ENCODE measurements at places on chromosomes 4 and X. TPM values are rescaled to one million over a fixed set of nuclear protein-coding genes. Genes with fewer than 3 reads are reported as not detected.

GRCh38 chr4:8275548-8275910 is 6.0 kb downstream of the HTRA3 start:
- DNase-seq = no peak

DNA sequence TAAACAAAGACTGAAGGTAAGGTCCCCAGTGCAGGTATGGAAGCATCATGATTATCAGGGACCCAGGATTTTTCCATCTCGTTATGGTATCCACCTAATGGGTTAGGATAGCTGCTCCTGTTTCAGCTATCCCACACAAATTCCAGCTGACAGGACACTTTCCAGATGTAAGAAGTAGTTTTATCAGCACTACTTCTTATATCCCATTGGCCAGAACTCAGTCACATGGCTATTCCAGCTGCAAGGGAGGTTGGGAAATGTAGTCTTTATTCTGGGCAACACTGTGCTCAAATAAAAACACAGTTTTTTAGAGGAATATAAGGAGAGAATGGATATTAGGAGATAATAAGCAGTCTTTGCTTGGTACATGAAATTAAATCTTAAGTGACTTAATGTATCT is 96.7 kb downstream of the SRPX start:
- no peak for DNase-seq

DNA sequence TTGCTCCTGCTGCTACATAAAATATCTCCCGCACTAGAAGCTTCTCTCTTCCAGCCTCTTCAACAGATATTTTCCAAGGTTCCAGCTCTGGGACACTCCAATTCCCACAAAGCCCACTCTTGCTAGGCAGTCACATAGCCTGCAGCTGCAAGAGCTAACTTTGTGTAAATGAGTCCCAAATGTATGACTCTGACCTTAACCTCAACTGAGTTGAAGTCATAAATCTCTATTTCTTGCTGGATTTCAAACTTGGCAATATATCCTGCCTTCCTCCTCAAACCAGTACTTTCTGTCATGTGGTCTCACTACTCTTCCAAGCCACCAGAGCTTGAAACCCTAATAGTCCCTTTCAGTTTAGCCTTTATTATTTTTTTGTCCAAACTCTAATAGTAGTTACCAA is 315.4 kb upstream of the GRIA3 start:
- DNase-seq = no peak

DNA sequence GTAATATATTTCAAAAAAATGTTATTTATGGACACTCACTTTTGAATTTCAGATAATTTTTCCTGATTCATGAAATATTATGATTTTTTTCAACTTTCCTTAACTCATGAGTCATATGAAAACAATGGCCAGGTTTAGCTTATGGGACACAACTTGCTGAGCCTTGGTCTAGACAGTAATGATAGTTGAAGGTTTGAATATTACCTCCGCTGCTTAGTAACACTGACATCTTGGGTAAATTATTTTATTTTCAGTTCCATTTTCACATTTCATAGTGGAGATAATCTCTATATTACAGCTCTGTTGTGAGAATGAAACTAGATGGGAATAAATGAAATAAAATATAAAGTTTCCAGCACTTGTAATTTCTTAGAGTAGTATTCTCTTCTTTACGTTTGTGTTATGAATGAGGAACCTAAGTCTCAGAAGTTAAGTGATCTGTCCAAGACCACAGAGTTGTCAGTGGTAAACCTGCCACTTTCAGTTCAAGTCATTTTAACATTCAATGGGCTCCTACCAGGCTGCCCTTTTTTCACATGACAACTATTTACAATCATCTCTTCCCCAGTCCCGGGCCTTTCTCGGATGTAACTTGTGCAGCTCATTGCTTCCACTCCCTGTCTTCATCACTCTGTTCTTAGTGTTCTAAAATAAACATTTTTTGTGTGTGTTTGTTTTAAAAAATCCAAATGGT is 46.8 kb upstream of the GC start:
- no peak for DNase-seq

DNA sequence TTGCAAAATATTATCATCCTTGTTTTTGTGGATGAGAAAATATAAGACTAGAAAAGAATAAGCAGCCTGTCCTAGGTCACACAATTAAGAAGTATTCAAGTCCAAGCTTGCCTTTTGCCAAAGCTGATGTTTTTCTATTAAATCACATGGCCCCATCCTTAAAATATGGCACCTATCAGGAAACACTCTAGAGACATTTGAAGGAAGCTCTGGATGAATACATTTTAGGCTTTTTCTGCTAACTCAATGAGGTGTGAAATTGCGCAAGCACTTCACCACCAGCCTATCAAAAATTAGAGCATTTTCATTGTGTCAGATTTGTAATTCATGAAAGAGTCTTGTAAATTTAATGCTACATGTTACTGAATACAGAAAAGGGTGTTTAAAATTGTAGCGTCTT is 251.1 kb upstream of the MAD2L1 start:
- peak; percentile 11 for DNase-seq

GRCh38 chr4:62135565-62136156 is 935.5 kb downstream of the ADGRL3 start:
- DNase-seq = no peak

DNA sequence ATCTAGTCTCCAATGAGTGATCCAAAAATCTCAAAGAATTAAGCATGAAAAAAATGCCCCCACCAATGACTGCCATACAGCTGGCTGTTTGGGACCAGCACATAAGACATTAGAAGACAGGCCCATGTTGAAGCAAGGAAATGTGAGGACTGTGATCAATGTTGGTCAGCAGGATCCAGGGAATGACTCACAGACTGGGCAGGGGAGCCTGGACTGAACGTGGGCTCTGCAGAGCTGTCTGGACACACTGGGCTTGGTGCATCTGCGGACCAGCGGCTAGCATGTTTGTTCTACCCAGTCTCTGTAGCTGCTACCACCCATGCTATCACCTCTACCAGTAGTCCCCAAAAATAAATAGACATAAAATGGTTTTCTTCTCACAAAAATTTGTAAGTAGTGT is 108.6 kb downstream of the PALLD start:
- peak; percentile 93 for DNase-seq

DNA sequence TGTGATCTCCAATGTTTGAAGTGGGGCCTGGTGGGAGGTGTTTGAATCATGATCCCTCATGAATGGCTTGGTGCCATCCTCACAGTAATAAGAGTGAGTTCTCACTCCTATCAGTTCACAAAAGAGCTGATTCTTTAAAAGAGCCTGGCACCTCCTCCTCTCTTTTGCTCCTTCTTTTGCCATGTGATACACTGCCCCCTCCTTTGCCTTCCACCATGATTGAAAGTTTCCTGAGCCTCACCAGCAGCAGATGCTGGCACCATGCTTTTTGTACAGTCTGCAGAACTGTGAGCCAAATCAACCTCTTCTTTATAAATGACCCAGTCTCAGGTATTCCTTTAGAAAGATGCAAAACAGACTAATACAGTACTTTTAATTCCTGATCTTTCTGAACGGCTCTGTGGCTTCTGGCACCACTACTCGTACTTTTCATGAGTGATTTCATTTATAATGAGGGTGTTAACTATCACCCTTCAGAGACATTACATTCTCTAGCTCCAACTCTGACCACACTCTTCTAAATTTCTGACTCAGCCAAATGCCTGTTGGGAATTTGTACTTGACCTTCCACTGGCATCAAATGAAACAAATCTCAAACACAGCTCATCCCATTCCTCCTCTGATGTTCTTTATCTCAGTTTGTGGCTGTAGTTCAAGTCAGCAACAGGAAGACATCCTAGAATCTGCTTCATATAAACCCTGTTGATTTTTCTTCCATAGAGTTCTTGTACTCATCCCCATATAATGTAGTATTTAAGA is 4.2 kb downstream of the UFSP2 start:
- DNase-seq = peak; percentile 59

DNA sequence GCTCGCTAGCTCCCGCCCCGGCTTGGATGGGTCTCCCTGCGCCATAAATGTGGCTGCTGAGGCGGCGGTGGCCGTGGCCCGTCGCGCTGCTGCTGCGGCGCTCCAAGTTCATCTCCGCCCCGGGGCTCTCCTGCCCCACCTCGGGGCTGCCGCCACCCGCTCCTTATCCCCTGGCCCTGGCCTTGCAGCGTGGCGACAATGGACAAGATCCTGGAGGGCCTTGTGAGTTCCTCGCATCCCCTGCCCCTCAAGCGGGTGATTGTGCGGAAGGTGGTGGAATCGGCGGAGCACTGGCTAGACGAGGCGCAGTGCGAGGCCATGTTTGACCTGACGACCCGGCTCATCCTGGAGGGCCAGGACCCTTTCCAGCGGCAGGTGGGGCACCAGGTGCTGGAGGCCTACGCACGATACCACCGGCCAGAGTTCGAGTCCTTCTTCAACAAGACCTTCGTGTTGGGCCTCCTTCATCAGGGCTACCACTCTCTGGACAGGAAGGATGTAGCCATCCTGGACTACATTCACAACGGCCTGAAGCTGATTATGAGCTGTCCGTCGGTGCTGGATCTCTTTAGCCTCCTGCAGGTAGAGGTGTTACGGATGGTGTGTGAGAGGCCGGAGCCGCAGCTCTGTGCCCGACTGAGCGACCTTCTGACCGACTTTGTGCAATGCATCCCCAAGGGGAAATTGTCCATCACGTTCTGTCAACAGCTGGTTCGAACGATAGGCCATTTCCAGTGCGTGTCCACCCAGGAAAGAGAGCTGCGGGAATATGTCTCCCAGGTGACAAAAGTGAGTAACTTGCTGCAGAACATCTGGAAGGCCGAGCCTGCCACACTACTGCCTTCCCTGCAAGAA is 763 bp downstream of the USP38 start:
- peak; percentile 18 for DNase-seq

- DNase-seq = peak; percentile 4
Measured at GRCh38 chrX:38718311-38718710, 82.9 kb upstream of the MID1IP1 start.

- no peak for DNase-seq
Measured at GRCh38 chr4:67328393-67328792, 216.9 kb downstream of the CENPC start.

DNA sequence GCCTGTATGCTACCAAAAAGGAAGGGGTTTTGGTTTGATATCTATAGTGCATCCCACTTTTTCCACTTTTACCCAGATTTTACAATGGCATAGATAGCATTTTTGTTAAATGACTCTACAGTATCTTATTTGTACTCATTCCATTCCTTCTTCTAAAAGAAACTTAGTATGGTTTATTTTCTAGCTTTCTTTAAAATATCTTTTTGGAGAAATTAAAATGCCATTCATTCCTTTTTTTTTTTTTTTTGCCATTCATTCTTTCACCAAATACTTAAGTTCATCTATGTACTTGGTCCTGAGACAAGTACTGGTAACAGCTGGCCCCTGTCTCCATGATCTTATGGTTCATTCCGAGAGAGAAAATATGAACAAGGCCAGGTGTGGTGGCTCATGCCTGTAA is 49.1 kb downstream of the MID1 start:
- peak; percentile 57 for DNase-seq

DNA sequence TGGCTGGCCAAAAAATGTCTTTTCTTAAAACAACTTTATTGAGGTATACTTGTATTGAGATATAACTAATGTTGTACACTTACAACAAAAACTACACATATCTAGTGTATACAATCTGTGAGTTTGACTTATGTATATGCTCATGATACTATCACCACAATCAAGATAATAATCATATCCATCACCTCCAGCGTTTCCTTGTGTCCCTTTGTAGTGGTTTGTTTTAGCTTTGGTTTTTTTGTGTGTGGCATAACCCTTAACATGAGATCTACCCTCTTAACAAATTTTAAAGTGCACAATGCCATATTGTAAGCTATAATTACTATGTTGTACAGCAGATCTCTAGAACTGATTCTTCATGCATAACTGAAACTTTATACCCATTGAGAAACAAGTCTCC is 13.4 kb upstream of the PCSK1N start:
- no peak for DNase-seq

- no peak for DNase-seq
Measured at GRCh38 chr4:39668887-39669286, 29.0 kb upstream of the UBE2K start.

DNA sequence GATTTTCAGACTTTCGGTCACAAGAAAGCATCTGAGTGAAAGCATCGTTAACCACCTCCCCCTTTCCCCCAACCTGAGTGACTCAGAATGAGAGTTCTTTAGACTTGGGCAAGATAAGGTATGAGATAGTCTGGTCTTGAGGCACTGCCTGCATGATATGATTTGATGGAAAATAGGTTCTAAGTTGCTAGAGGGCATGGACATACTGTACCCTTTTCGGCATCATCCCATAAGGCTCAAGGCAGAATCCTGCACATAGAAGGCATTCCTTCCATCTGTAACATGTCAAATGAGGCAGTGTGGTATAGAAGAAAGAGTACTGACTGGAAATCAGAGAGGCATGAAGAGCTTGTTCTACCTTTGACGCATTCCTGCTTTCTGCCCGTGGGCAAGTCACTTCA is 16.8 kb upstream of the AMOT start:
- DNase-seq = no peak

DNA sequence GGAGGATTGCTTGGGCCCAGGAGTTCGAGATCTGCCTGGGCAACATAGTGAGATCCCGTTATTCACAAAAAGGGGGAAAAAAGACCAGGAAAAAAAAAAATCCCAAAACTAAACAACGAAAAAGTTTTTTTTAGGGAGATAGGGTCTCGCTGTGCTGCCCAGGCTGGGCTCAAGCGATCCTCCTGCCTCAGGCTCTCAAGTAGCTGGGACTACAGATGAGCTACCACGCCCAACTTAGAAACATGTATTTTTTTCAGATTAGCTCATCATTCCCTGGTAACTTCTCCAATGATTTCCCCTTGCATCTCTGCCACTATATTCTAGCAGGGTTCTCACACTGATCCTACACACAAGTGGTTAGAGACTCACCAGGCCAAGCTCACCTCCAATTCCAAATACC is 24.4 kb upstream of the IRAK1 start:
- no peak for DNase-seq

DNA sequence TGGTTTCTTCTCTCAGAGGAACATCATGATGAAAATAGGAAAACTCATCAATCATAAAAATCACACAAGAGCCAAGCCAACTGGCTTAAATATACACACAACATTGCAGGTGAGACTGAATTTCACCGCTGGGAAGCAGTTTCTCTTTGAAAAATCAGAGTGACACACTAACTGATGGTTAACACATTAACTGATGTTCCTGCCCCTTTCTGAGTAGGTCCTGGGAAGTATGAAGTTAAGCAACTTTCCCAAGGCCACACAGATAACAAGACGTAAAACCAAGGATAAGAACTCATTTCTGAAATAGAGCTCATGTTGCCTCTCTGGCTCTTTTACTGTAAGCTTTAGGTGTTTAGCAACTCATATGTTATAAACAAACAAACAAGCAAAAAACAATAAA is 813.7 kb upstream of the HS3ST1 start:
- no peak for DNase-seq

DNA sequence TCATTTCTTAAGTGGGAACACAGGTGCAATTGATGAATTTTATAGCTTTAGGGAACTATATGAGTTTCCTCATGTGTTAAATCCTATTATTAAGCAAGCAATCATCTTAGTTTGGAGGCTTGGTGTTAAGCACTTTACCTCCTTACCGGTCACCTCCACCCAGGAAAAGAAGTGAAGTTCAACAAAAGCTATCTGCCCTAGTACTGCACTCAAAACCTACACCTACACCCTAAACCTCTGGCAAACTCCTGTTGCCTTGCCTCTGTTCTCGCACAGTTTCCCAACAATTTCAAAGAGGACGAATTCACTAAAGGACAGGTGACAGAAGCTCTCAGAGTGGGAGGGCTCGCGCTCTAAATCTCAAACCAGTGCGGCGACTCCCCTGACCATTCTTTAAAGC is 85.7 kb upstream of the TENT5D start:
- no peak for DNase-seq

The NDP gene
- 5.3 TPM for total RNA-seq

The KLB gene
- not detected for total RNA-seq

The SMIM10 gene
- 10.0 TPM for total RNA-seq

The TMEM192 gene
- 4.1 TPM for total RNA-seq

The ZCCHC4 gene
- 13.6 TPM for total RNA-seq

The P2RY4 gene
- total RNA-seq = under 0.01 TPM

The SOX3 gene
- total RNA-seq = not detected

The PDK3 gene
- total RNA-seq = 5.1 TPM
